ENCODE measurements at places on chromosomes 6 and 20.

DNA sequence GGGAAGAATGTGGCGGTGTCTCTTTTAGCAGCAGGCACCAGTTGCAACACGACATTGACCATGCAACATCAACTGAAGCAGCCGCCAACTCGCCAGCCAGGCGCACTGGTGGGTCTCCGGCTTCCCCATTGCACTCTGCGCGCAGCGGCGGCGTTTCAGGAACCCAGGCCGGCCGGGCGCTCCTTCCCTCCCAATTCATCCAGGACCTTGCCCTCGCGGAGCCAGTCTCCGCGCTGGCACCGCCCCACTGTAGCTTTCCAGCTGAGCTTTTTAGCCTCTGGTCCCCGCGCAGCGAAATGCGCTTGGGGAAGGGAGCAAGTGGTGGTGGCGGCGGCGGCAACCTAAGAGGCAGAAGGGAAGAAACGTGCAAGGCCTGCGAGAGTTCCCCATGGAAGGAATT lies 297.9 kb upstream of the RIMS1 start:
- DNase-seq = no peak

GRCh38 chr6:22657352-22657980 lies 88.1 kb downstream of the HDGFL1 start:
- DNase-seq = peak; percentile 53

DNA sequence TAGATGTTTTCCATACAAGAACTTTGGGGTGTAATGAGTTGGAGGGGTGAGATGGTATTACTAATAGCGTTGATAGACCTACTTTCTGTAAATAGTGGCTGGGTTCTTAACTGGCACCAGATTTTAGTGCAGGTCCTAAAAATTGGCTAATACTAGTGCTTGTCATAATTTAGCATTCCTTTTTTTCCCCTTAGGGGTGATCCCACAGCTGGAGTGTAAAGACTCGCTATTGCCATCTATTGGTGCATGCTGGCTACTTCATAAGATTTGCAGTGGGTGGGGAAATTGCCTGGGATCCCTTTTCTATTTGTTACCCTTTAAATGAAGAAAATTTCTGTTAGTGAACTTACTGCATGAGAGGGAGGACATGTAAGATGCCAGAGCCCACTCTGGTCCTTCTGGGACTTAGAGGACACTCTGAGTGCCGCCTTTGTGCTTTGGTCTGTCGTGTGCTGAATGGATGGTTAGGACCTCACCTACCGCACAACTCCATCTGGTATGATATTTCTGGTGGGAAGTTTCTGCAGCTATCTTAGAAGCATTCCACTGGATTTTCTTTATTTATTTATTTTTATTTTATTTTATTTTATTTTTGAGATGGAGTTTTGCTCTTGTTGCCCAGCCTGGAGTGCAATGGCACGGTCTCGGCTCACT lies 195.5 kb downstream of the JARID2 start:
- peak; percentile 78 for DNase-seq

- peak; percentile 65 for DNase-seq
Measured at GRCh38 chr6:21914121-21914973, 320.8 kb downstream of the SOX4 start.

- no peak for DNase-seq
Measured at GRCh38 chr6:2228392-2228791, 17.0 kb downstream of the GMDS start.

DNA sequence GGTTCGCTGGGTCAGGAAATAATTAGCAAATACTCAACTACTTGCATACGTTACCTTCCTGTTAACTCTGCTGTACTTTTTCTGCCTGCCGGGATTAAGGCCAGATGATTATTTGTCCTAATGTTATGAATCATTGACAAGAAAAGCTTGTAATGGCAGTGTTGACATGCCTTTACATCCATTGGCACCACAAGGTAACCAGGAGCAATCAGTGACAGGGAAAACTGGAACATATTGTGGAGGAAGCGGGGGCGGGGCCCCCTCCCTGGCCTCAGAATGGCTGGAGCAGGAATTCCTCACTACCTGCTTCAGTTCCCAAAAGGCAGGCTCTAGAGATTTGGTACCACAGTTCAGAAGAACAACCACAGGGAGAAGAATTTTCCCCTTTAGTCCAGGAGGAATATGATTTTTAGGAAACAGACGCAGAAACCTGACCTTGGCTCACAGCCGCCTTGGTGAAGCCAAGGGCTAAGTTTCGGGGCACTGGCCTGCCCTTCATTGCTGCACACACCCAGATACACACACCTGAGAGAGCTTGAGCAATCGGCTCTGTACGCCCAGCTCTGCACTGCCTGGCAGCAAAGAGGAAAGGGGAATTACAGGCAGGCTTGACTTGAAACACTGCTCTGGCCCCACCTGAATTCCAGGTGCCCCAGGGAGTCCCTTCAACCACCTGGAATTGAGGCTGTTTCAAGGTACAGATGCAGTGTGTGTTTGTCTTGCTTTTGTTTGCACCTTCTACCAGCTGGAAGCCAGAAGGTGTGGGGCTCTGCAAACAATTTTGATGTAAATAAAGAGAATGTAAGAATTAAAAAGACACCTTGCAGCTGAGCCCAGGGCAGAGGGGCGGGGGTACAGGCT lies 89.8 kb downstream of the MYB start:
- peak; percentile 16 for DNase-seq

DNA sequence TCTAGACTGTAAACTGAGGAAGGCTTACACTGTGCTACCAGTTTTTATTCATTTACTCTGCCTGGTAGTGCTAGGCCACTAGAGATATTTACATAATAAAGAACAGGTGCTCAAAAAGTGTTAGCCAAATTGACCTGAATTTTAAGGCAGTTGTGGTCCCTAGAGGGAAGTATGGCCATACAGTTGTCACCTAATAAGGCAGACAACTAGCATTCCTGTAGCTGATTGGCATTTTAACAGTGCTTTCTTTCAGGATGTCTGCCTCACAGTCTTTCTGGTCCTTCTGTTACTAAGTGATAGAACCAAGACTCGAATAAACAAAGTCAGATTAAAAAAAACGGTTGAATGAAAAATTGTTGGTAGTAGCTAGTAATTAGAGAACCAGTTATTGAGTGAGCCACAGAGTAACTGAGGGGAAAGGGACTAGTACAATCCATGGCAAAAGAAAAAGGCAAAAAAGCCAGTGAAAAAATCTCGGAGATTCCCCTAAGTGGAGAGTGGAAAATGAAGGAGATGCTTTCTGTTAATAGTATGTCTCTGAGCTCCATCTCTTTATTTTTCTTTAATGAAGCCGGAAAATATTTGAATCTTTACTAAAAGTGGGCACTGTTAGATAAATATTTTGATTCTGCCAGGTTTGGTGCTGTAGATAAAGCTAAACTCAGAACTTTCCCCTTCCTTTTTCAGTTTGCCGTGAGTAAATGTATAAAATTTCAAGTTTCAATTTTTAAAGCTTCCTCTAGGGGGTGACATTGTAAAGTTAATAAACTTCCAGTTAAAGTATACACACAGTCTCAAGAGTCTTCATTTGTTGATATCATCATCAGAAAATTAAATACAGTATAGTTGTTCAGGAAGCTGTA lies 9.1 kb downstream of the VTA1 start:
- DNase-seq = peak; percentile 40

DNA sequence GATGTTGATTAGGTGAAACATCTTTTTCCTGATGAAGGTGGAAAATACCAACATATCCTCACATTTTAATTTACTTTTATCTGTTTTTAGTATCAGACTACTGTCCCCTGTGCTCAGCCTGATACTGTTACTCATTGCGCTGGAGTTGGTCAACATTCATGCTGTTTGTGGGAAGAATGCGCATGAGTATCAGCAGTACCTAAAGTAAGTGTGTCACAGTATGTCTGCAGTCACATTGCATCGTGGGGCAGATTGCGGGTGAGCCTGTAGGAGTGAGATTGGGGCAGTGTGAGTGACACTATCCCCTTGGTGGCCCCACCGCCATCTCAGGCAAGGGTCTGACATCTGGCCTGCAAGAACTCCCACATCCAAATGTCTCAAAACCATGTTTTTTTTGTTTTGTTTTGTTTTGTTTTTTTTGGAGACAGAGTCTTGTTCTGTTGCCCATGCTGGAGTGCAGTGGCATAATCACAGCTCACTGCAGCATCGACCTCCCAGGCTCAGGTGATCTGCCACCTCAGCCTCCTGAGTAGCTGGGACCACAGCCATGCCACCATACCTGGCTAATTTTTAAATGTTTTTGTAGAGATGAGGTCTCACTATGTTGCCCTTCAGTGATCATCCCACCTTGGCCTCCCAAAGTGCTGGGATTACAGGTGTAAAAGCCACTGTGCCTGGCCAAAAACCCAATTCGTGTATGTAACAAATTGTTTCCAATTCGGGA lies 27.8 kb downstream of the ERMARD start:
- no peak for DNase-seq

GRCh38 chr6:74534465-74535211 lies 671.2 kb downstream of the COL12A1 start:
- DNase-seq = no peak

- peak; percentile 33 for DNase-seq
Measured at GRCh38 chr6:53287336-53288225, 61.2 kb downstream of the ELOVL5 start.

GRCh38 chr6:155116571-155116910 lies 121.4 kb downstream of the TIAM2 start:
- peak; percentile 44 for DNase-seq

DNA sequence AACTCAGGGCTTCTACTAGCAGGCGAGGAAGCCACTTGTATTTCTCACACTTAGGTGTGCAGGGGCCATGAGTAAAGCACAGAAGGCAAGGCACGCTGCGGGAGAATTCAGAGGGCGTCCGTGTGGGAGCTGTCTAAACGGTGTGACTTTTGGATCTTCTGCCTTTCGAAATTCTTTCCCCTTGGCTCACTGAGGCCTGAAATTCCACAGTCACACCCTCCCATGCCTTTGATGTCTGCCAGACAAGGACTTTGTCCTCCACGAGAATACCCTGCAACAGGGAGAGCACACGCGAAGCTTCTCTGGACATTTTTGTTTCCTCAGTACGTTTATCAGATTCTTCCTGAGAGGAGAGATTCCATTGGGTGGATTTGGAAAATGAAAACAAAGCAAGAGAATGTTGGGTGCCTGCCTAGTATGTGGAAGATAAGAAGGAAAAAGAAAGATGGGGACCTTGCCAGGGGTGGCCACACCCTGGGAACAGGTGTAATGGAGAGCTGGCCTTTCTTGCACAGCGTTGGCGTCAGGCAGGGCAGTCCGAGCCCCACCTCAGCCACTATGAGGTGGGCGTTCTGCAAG lies 235.7 kb downstream of the MYLK4 start:
- DNase-seq = peak; percentile 9

DNA sequence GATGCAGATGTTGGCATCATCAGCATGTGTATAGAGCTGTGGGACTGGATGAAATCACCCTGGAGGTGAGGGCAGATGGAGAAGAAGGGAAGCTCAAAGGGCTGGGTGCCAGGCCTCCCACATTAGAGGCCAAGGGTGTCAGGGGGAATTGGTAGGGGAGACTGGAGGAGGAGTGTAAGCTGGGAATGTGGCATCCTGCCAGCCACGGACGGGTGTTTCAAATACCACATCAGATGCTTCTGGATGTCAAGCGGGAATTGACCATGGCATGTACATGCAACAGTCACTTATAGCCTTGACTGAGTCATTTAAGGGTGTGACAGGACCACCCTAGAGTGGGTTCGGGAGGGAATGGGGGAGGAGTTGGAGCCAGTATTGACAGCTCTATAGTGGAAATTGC lies 9.6 kb downstream of the ERGIC3 start:
- peak; percentile 25 for DNase-seq

DNA sequence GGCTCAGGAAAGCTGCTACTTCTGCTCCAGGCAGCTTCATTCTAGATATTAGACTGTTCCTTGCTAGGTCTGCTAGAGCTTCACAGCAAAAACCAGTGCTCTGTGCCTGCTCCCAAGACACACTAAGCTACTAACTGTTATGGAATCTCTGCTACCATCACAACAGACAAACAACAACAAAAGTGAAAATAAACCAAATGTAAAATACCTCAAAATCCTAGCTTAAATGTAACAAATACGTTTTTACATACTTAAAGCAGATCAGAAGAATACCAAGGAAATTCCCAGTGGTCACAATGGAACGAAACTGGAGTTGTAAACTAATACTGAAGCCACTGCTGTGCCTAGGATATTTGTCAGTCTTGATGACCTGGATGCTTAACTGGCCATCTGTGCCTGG lies 84.6 kb upstream of the EZR start:
- DNase-seq = no peak

DNA sequence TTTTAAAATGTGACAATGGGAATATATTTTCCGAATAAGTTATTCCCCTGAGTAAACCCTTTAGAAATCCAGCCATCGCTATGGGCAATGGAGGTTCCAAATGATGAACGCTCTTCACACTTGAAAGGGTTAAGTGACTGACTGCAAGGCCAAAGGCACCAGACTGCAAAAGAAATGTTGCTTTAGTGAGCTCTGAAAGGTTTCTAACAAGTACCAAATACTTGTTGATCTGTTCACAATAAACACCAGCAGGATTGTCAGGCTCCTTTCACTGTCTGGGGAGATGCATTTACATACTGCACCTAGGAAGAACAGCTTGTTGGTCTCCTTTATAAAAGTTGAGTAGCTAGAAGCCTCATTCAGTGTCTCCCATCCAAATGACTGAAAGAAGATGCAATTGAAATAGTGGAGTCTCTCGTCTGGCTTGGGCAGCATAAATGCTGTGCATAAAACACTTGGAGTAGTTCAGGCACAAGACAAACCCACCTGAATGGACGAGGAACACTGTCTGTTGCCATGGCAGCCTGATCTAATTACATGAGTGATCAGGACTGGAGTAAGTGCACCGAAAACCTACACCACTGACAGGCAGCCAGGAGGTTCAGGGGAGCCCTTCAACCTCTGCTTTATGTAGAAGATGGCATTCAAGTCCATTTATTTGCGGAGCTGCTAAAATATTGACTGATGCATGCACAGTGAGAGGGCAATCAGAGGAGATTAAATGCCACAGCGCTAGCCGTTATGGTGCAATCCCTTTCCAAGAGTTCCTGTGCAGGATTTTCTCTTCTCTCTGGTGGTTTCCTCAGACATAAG lies 2.9 kb downstream of the ATXN1 start:
- peak; percentile 57 for DNase-seq

DNA sequence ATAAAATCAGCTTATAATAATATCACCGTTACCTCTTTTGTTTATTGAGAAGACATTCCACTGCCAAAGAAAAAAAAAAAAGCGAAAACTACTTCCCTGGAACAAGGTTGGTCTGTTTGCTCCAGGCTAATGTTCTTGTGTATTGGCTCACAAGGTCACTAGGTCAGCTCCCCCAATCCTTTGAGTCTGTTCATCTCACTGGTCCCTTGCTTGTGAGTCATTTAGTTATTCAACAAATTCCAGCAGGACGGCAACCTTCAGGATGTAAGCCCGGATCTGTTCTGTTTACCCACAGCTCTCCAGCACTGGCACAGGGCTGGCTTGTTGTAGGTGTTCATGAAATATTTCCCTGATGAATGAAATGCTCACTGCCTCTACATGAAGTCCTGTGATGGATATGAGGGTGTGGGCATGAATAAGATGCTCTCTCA lies 3.3 kb downstream of the ARHGAP40 start:
- DNase-seq = peak; percentile 57

DNA sequence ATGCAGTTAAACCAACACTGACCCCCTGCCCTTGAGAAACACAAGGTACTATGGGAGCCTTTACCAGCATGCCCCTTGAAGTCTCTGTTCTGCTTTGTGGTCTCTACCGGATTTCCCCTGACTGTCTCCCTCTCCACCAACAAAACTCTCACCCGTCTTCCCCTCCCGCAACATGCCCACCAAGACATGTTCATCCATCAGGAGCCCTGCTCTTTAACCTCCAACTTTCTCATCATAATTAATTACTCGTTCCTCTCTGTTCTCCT lies 1.1 kb downstream of the ZNF165 start:
- DNase-seq = no peak

GRCh38 chr20:50286609-50287008 lies 96.0 kb downstream of the CEBPB start:
- peak; percentile 81 for DNase-seq
